ENCODE measurements at places on chromosomes 5 and 9.

DNA sequence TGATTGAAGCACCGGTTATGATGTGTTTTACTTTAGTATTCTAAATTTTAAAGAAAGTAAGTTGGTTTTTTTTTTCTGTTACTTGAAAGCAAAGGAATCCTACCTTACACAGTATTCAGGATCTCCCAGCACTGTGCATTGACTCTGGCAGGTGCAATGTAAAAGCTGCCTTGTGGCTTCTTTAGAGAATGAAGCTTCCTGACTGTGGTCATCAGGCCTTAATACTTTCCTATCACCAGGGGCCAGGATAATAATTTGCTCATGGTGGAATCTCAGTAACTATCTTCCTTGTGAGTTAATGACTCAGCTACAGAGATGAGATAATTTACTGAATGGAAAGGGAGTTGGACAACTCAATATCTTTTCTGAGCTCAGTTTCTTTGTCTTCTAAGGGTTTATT, 435.5 kb upstream of the ZNF608 start:
- DNase-seq: no peak

DNA sequence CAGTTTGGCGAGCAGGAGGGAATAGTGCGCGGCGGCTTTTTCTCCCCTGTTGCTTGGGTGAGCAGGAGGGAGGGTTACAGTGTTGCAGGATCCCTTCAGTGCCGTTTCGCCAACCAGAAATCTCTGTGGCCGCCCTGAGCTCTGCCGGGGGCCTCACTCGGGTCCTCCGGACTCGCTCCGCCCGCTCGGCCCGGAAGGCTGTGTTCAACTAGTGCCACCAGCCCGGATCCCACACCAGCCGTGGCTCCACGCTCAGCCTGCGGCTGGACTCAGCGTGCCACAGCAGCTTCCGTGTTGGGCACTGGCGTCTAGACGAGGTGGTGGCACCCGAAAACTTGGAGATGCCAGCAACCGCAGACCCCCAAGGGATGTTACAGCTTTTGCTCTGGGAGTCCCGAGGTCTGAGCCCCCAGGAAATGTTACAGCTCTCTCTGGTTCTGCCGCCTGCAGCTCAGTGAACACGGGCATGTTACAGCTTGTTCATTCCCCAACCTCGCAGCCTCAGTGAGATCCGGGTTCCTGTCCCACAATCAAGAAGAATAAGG, 16.0 kb upstream of the OR13C9 start:
- DNase-seq: no peak

GRCh38 chr9:78858266-78858665, 561.3 kb downstream of the PSAT1 start:
- no peak for DNase-seq

DNA sequence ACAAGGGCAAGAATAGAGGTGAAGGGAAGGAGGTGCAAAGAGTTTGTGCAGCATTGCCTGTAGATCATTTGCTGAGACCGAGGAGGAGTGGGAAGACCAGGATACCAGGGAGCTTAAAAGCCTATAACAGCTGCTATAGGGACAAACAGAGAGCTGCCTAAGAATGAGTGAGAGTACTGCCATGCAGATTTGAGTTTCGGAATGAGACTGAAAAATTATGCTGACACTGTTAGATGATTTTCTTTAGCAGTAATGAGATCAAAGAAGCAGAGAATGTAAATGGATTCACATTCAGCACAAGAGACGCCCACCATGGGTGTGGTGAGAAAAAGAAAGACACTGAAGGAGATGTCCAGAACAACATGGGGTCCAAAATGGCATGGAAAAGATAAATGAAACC, 69.7 kb downstream of the EPB41L4A start:
- no peak for DNase-seq
